Activated naive CD4-positive, alpha-beta T cell treated with anti-CD3 and anti-CD28 coated beads for 36 hours (primary cell): ENCODE measurements at places on chromosomes 3 and 15.

DNA sequence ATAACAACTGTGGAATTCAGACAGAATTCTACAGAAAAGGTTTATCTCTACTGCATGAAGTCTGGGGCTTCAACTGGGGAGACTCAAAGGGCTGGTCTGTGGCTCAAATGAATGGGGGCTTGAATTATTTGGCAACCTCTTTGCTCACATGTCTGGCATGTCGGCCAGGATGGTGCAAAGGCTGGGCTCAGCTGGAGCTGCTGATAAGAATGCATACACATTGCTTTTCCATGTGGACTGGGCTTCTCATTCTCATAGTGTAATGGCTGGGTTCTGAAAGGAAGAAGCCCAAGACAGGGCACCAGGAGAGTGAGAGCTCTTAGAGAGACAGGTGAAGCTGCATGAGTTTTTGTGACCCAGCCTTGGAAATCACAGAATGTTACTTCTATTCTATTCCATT, 194.3 kb upstream of the SGO1 start:
- DNase-seq, result no peak

DNA sequence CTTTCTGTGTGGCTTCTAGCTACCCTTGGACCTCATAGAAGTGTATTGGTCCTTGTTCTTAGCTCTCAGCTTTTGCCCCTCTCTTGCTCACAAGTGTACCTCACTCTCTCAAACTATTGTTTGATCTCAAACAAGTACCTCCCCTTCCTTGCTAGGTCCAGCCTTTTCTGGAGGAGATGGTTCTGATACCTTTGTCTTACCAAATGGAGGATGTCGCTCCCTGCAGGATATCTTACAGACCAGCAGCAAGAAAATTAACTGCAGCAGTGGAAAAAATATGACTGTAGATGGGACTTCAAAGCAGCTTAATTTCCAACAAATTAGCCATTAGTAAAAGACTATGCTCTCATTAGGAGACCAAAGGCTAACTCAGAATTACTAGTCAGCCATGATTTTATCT, 388.1 kb upstream of the ROBO2 start:
- no peak for DNase-seq

GRCh38 chr3:66712210-66712609, 211.4 kb upstream of the LRIG1 start:
- DNase-seq, result no peak

DNA sequence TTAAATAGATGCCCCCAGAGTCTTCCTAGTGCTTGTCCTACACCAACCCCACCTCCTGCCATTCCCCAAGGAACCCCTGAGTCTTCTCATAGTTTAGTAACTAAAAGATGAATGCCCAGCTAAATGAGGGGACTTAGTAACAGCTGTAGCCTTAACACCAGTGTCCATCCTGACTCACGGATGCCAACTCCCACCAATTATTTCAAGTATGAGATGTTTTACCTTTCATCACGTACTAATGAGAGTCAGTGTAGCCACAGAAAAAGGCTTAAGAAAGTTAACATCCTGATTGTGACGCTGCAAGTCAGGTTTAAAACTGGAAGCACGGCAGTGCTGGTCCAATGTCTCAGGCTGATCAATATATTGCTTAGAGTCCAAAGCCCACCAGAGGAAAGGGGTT, 109.9 kb downstream of the FMN1 start:
- no peak for DNase-seq

DNA sequence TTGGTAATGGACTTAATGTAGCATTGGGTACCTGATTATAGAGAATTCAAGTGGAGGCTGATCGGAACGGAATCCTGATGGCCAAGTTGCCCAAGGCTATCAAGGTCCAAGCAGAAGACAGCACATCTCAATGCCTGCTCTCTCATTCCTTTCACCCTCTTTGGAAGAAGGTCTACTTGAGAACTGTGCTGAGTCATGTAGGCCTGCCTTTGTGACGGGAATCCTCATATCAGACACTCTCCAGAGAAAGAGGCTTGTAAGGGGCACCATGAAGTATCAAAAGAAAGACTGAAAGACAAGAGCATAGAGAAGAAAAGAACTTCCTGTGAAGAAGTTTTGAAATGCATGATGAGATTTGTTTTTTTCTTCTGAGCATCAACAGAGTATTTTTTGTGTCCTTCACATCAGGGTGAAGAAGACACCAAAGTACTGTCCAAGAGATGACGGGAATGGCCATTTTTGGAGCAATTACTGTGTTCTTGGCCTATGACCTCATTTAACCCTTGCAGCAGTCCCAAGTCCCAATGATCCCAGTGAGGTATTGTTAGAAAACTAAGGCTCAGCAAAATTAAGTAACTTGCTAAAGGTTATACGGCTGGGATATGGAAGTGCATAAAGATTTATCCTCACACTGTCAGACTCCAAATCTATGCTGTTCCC, 13.2 kb upstream of the LARP6 start:
- DNase-seq, result no peak

- DNase-seq, result no peak
These were observed 61.9 kb upstream of the CBLB start for GRCh38 chr3:105930733-105931132.

- peak; percentile 59 for DNase-seq
These were observed 5.5 kb upstream of the CFAP100 start for GRCh38 chr3:126389112-126389793.

- DNase-seq, result peak; percentile 6
These were observed 192.1 kb upstream of the EOMES start for GRCh38 chr3:27914199-27914598.

- no peak for DNase-seq
These were observed 47.1 kb downstream of the POC1A start for GRCh38 chr3:52106951-52107611.

GRCh38 chr15:83324799-83325198, 40.3 kb upstream of the BNC1 start:
- no peak for DNase-seq

DNA sequence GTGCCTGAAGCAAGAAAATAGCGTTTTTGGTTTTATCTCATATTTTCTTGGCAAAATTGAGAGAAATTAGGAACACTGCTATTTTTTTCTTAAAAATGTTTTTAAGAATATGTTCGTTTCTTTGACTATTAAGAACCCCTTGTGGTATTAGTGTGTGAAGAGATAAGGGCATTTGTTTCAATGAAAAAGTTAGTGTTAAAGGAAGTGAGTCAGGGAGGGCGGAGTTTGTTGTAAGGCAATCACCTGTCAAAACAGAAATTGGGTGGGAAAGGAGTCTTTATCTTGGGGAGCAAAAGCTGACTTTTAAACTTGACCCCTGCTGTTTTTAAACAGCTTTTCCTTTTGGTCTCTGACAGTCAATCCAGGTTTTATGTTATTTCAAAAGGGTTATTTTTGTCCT, 4.2 kb downstream of the RAP2B start:
- peak; percentile 51 for DNase-seq

- no peak for DNase-seq
These were observed 189.2 kb downstream of the RSL24D1 start for GRCh38 chr15:55007561-55007960.

GRCh38 chr3:31974964-31975363, 6.1 kb downstream of the OSBPL10 start:
- DNase-seq, result no peak

GRCh38 chr3:142929109-142929508, 34.4 kb downstream of the PAQR9 start:
- DNase-seq, result peak; percentile 65

- no peak for DNase-seq
These were observed 44.3 kb downstream of the PTPRG start for GRCh38 chr3:61605589-61606175.

DNA sequence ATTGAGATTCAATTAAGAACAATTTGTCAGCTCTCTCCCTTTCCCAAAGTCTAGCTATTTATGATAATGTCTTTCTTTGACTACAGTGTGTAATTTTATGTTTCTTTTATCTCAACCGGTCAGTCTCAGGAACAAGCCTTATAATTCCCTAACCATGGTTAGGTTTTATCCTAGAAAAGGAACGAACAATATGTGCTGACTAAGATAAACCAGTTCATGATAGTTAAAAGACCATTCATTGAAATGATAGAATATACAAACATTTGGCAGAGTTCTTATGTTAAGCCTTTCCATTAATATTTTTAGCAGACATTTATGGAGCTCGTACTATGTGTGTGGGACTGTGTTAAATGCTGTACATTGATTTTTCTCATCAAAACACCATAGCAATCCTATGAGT, 106.3 kb downstream of the SYNPR start:
- no peak for DNase-seq

GRCh38 chr15:31552482-31553099, 226.0 kb downstream of the KLF13 start:
- no peak for DNase-seq

DNA sequence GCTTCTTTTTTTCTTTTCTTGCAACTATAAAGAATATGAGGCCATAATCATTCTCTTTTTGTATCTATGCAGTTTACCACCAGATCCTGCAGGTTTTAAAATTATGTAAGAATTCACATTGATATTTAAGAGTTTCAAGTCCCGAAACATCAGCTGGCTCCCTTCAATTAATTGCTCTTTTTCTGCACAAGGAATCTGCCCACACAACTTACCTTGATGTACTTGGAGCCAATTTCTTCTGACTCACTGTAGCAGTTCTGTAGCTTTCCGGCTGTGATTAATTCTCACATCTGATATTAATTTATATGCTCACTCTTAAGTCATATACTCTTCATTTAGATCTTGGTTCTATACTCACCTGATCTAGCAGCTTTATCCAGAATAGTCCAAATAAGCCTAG, 781.8 kb downstream of the CADM2 start:
- no peak for DNase-seq

GRCh38 chr15:40175160-40175559, 14.3 kb downstream of the BUB1B start:
- no peak for DNase-seq

GRCh38 chr15:62059108-62059815, 985 bp downstream of the VPS13C start:
- DNase-seq, result no peak

- peak; percentile 9 for DNase-seq
These were observed 2.4 kb downstream of the LMCD1 start for GRCh38 chr3:8503871-8504610.

- no peak for DNase-seq
These were observed 17.8 kb downstream of the TLE3 start for GRCh38 chr15:70079888-70080287.

GRCh38 chr3:197736491-197737318, at the start of gene RUBCN:
TSS of gene RUBCN (minus strand) at chr3:197736904. CDS start at chr3:197736719, 185 bp downstream.
- peak; percentile 96 for DNase-seq

- DNase-seq, result no peak
These were observed 78.3 kb upstream of the ATP11B start for GRCh38 chr3:182715006-182715405.

- no peak for DNase-seq
These were observed 3.6 kb upstream of the DENND4A start for GRCh38 chr15:65795663-65796216.

DNA sequence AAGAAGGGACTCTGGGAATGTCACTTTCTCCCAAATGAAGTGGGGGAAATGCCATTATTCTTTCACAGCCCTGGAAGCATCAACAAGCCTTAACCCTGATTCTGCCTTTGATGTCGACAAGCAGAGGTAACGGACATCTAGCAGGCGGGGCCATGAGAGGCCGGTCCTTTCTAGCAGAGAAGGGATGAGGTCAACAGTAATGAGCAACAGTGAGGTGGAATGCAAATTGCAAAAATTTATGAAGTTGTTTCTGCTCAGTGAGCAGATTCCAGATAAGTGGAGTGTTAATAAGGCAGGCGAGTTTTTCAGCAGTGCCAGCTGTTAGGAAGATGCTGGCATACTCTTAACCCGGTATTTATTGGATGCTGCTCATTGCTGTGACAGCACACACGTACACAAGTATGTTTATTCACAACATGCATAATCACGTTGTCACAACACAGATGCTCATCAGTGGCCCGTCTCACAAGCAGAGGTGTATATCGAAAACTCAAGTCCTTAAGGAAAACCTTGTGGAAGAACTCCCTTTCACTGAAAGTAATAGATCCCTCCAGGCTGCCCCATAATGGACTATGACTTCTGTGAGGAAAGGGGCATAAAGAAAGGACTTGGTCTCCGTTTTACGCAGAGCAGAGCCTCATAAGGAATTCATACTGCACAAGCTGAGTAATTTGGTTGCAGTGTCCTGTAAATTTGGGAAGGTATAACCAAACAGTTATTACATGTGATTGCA, 329.0 kb downstream of the IGSF11 start:
- no peak for DNase-seq

DNA sequence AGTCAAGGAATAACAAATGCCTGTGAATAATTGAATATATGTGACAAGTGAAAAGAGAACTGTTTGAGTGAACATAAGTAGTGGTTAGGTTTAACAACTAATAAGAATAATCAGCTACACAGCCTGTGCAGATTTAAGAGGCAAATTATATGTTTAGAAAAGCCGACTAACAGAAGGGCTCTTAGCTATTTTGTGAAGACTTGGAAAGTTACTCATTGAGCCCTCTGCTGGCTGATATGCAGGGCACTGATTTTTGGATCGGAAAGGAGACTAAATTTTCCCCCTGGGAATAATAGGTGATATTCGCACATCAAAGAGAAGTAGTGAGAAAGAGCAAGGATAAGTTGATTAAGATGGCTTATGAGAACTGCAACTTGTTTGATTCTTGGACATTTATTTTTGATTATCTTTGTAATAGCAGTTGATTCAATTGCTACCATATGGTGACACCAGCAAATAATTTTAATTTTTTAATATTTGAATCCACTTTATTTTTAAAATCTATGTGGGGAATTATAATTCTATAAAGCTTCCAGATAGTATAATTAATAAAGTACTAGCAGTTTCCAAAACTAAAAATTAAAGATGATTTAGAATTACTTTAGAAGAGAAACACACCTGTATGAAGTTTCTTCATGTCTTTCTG, 156.2 kb downstream of the NLGN1 start:
- no peak for DNase-seq

GRCh38 chr3:159773706-159774105, 214.9 kb upstream of the IL12A start:
- DNase-seq, result no peak

DNA sequence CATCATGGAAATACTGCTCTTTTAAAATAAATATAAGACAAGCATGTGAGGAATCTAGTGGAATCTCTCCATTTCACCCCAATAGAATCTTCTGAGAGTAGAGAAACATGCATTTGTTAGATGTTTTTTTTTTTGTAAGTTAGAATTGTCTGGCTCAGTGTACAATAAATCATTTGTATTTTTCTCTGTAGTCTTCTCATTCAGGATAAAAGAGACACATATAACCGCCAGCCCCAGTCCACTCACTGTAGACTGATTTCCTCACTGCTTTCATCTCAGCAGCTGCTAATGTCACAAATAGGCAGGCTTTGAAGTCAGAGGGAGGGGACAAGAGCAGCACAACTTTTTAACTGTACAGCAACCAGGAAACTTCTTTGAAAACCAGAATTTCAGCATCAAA, 140.2 kb upstream of the RBMS3 start:
- peak; percentile 5 for DNase-seq

DNA sequence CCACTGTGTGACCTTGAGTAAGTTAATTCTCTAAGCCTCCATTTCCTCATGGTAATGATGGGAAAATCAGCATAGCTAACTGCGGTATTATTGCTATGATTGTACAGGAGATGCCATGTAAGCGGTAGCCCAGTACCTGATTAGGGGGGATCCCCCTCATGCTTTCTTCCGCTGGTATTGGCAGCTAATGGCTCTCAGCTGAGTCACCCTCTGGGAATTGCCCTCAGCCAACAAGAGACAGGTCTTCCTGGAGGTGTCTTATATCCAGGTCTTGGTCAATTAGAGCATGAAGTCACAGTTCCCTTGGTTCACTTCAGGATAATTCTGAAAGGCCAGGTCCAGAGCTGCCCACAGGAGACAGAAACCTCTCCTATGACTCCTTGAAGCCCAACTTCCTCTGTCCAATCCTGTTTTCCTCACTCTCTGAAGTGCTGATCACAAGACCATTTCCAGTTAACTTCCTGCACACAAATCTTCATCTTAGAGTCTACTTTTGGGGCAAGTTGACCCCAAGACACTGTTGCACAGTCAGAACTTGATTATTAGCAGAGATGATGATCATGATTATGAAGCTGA, 724.7 kb upstream of the ZNF385D start:
- no peak for DNase-seq
